ENCODE measurements at places on chromosomes 7 and 10.

GRCh38 chr10:58435297-58435985 is 50.2 kb downstream of the TFAM start:
- DNase-seq: no peak

DNA sequence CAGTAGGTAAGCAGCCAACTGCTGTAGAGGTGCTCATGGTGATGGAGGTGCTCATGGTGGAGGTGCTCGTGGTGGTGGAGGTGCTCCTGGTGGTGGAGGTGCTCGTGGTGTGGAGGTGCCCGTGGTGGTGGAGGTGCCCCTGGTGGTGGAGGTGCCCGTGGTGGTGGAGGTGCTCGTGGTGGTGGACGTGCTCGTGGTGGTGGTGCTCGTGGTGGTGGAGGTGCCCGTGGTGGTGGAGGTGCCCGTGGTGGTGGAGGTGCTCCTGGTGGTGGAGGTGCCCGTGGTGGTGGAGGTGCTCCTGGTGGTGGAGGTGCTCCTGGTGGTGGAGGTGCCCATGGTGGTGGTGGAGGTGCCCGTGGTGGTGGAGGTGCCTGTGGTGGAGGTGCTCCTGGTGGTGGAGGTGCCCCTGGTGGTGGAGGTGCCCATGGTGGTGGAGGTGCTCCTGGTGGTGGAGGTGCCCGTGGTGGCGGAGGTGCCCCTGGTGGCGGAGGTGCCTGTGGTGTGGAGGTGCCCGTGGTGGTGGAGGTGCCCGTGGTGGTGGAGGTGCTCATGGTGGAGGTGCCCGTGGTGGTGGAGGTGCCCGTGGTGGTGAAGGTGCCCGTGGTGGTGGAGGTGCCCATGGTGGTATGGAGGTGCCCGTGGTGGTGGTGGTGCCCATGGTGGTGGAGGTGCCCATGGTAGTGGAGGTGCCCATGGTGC is 517.3 kb downstream of the PTPRN2 start:
- DNase-seq: no peak

- DNase-seq: no peak
Measured at GRCh38 chr7:13333371-13333770, 645.9 kb downstream of the ARL4A start.

GRCh38 chr10:101379663-101380352 is 25.8 kb downstream of the BTRC start:
- no peak for DNase-seq

GRCh38 chr10:79020605-79021004 is 48.2 kb upstream of the ZMIZ1 start:
- DNase-seq: no peak

- DNase-seq: no peak
Measured at GRCh38 chr7:157224627-157225026, 85.9 kb downstream of the UBE3C start.

DNA sequence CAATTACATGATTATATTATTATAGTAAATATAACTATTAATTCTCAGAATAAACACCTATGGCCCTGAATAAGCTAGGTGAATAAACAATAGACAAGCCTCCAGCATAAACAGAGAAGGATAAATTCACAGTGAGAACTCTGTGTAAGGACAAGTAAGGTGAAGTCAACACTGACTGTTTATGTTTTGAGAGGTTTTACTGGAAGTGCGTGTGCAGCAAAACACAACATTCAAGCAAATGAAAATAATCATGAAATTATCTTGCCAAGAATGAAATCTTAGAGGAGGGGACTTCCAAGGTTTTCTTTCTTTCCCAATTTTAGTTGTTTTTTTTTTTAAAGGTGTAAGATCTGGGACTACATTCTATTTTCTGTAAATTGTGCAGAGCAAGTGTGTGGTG is 112.5 kb downstream of the MACC1 start:
- DNase-seq: no peak

DNA sequence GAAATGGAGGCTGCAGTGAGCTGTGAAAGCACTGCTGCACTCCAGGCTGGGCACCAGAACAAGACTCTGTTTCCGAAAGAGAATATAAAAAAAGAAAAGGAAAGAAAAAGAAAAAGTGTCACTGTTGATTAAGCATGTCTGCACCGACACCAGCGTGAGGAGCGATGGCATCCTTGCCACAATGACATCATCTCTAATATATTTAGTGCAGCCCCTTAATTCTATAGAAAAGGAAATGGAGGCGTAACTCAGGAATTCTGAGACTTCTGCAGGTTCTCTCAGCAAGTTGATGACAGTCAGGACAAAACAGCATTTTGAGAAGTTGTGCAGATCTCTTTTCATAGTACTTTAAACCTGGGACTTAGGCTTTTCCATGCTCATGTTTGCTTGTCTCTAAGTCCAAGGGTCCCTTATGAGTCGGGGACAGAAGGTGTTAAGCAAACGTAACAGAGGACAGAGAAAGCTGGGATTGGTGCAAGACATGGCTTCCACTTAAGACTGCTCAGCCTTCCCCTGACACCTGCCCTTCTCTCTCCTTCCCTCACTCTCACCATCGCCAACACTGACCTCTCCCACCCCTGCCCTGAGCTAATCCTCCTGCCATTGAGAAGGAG is 16.9 kb upstream of the ANKRD1 start:
- no peak for DNase-seq

DNA sequence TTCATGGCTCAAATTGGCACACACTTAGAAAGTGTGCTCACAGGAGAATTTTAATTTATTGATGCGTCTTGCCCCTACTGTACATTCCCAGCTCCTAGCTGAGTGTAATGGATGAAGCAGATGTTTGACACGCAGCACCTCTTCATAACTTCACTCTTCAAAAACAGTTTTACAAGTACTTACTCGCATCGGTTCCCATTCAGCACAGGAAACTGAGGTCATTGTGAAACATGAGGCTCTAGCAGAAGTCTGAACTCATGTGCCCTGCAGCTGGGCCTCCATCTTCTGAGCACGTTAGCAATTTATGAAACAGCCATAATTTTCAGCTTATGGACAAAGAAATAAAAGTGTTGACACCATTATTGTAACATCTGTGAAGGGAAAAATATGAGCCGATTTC is 558.9 kb upstream of the MGMT start:
- DNase-seq: no peak

GRCh38 chr10:132687893-132688579 is 97.9 kb downstream of the NKX6-2 start:
- no peak for DNase-seq

- DNase-seq: no peak
Measured at GRCh38 chr10:129031844-129032150, 435.2 kb upstream of the MGMT start.

DNA sequence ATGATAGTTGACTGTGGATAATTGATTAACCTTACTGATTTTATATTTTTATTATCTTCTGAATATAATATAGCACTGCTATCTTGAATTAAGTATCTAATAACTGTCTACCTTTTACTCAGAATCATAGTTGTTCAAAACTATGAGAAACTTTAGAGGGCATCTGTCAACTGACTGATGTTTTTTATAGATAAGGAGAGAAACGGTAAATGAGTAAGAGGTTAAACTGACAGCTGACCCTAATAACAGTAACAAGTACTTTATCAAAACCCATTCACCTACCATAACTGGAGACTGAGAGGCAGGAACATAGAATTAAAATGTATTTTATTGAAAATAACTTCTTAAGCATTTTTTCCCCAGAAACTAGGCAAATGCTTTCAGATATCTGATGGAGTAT is 62.2 kb downstream of the CYP51A1 start:
- no peak for DNase-seq

- DNase-seq: no peak
Measured at GRCh38 chr10:71829171-71829570, 21.9 kb downstream of the PSAP start.

- DNase-seq: no peak
Measured at GRCh38 chr7:84735677-84736076, 451.2 kb downstream of the SEMA3D start.

DNA sequence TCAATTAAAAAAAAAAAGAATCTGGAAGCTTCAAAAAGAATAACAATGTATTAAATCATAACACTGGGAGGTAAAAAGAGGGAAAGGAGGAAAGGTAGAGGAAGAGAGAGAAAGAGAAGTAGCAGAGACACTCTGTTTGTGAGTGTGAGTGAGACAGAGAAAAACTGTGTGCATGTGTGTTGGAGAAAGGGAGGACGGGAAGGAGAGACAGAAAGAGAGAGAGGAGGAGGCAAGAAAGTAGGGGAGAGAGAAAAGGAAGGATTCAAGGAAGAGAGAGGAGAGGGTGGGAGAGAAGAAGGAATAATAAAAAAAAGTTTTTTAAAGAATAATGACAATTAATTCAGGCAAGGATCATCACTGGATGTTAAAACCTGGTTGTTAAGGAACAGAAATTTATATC is 77.9 kb downstream of the RNLS start:
- DNase-seq: no peak

- DNase-seq: no peak
Measured at GRCh38 chr10:100065084-100065660, 16.5 kb downstream of the CPN1 start.

DNA sequence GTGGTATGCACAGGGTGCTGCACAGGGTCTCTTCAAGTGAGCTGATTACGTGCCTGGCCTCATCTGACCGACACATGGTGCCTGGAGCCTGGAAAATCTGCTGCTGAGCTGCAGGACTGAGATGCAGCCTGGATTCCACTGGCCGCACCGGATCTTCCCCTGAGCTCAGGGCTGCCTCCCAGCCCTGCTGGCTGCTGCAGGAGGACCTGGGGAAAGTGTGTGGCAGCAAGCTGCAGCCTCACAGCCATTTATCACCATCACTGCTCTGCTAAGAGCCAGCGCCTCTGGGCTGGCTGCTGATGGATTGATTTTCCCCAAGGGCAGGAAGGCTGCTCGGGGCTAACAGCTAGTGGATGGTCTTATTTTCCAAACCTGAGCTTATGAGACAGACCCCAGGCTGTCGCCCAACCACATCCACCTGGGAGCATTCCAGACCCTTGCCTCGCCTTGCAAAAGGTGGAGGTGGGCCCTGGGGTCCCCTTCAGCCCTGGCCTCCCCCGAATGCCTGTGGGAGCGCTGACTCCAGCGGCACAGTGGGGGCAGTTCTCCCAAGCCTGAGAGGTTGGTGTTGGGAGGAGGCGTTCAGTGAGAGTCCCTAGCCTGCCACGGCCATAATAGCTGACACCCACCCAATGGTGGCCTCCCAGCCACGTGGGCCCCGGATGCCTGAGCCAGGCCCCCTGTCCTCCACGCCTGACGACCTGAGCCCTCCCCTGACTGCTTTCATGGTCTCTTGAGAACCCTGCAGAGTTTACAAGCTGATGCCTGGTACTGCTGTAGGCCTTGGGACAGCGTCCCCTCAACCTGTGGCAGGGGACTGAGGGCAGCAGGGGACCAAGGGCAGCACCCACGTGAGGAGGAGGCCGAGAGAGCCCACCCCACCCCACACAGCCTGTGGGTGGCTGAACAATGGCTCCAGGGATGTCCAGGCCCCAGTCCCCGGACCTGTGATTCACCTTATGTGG is 38.2 kb downstream of the STK32C start:
- no peak for DNase-seq

GRCh38 chr7:86790383-86790782 is 146.7 kb downstream of the GRM3 start:
- DNase-seq: no peak

DNA sequence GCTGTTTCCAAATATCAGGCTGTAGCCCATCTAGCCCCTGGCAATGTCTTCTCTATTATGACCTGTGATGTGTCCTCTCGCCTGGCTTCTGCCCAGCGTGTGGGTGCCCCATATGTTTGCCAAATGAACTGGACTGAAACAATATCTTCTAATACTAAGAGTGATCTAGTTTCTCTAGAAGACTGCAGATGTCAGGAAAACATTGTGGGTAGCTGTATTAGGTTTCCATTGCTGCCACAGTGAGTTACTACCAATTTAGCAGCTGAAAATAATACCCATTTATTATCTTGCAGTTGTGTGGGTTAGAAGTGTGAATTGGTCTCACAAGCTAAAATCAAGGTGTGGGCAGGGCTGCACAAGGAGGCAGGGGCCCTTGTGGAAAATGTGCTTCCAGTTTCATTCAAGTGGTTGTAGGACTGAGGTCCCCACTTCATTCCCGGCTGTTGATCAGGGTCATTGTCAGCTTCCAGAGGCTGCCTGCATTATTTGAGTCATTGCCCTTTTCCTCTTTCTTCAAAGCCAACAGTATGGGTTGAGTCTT is 202.8 kb upstream of the BMPER start:
- no peak for DNase-seq

DNA sequence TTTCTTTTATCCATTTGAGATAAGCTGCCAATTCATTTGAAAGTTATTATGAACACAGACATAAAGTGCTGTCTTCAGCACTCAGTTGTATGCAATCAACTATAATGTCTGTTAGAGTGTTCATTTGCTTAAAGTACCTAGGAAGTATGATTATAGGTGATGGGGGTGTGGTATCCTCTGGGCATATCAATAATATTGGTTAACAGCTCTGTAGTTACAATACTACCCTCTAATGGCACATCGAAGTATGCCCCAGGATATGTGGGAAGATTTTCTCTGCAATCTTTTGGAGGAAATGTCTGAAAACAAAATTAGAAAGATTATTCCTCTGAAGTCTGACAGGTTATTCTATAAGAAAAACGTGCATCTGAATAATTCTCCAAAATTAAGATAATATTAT is 429.7 kb downstream of the ARL4A start:
- DNase-seq: no peak

- no peak for DNase-seq
Measured at GRCh38 chr10:70250961-70251680, 17.9 kb upstream of the PPA1 start.

DNA sequence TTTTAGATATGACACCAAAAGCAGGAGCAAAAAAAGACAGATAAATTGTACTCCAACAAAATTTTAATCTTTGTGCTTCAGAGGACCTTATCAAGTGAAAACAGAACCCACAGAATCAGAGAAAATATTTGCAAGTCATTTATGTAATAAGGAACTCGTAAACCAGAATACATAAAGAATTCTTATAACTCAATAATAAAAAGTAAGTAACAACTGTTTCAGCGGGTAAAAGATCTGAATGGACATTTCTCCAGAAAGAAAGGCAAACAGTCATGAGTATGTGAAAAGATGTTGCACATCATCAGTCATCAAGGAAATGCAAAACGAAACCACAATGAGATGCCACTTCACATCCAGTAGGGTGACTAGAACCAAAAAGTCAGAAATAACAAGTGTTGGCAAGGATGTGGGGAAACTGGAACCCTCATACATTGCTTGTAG is 167.7 kb upstream of the KCTD7 start:
- no peak for DNase-seq

DNA sequence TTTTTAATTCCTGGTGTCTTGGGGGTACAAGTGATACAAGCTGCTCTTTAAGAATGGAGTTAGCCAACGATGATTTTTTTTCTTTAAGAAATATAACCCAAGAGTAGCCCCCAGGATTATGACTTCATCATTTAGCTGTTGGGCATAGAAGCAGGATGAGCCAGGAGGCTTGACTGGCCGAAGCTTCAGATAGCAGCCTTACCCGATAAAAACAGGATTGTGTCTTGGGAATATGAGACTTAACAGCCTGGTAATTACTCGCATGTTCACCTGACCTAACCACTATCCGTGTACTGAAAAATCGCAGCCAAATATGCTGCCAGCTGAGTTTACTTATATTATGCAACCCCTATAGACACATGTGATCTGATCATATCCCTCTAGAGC is 346.0 kb upstream of the BMPER start:
- DNase-seq: no peak

Measured in cerebellar cortex (tissue), 1 donor.